ENCODE measurements at places on chromosomes 4 and X.

- DNase-seq, result no peak
Measured at GRCh38 chr4:40253906-40254305, 57.1 kb downstream of the RHOH start.

DNA sequence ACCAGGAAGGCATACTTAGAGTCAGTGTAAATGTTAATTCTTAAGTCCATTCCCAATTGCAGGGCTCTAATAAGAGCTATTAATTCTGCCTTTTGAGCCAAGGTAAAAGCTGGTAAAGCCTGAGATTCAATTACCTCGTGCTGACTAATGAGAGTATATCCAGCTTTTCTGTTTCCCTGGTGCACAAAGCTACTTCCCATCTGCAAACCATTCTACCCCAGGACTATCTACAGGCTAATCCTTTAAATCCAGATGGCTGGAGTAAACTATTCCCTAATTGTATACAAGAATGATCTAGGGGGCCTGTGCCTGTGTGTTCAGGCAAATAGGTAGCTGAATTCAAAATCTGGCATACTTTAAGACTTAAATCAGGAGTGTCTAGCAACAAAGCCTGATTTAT is 365.0 kb downstream of the GPM6A start:
- no peak for DNase-seq

DNA sequence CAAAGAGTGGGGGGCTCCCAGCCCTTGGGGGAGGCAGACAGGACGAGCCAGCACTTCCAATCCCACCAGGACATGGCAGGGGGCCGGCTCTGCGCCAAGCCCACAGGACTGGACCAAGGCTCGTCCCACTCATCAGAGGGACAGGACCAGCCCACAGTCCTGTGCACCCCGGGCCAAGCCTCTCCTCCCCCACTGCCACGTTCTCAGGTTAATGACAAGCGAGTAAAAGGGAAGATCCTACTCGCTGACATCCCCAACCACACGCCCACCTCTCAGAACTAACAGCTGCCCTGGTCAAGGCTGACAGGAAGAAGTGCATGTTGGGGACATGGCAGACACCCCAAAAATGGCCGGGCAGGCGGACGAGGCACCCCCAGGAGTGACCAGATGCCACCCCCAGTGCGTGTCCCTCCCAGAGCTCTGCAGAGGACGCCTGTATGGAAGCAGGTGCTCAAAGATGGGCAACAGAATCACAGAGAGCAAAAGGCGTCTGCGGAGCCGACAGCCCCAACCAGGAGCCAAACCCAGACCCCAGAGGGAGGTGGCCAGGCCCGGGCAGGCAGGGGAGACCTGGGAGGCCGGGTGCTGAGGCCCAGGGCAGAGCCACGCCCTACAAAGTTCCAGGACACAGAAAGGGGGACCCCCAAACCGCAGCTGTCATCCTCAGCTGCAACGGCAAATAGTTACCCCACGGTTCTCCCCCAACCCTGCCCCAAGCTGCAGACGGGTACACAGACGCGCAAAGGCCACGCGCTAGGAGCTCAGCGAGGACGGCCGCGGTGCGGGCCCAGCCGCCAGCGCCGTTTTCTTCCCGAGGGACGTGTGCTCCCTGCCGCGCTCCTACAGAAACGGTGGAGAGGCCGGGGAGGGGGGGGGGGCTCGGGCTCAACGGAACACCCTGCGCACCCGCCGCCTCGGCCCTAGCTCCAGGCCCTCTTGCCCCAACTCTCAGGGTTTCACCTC is 1.7 kb downstream of the CTBP1 start:
- DNase-seq, result no peak

DNA sequence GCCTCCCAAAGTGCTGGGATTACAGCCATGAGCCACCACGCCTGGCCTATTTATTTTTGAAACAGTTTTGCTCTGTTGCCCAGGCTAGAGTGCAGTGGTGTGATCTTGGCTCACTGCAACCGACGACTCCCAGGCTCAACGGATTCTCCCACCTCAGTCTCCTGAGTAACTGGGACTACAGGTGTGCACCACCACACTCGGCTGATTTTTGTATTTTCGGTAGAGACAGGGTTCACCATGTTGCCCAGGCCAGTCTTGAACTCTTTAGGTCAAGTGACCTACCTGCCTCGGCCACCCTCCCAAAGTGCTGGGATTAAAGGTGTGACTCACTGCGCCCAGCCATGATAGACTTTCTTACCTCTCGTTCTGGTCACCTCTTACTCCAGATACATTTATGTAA is 124.0 kb downstream of the UBE2K start:
- no peak for DNase-seq

- DNase-seq, result no peak
Measured at GRCh38 chr4:180423712-180424057, 1819.5 kb upstream of the TENM3 start.

DNA sequence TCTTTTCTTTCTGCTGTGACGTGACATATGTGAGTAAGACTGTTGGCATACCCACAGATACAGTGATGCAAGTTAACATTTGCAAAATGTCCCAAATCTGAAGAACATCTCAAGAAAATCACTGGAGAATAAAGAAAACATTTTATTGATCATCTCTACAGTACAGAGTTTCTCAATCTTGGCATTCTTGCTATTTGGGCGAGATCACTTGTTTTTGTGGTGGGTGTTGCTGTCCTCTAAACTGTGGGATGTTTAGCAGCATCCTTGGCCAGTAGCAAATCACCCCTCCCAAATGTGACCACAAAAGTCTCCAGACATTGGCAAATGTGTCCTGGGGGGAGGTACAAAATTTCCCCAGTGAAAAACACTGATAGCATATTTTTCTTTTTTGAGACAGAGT is 28.8 kb downstream of the AMELX start:
- no peak for DNase-seq

- DNase-seq, result no peak
Measured at GRCh38 chr4:67446811-67447210, 98.5 kb downstream of the CENPC start.

- no peak for DNase-seq
Measured at GRCh38 chr4:119728185-119728584, 99.6 kb upstream of the PDE5A start.

DNA sequence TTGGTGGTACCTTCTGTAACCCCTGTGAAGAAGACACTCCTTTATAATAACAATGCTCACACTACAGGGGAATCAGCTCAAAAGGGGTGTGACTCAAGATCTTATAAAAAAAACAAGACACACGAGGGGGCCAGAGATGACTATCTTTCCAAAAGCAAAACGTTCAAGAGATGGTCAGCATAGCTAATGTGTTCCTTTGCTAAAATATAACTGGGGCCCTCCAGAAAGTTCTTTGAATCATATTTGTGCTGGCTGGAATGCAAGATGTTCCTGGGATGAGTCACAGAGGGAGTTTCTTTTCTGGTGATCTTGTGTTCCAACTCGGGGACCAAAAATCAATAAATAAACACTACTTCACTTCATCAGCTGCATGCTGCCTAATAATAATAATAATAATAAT is 46.5 kb downstream of the RAI2 start:
- DNase-seq, result no peak

- no peak for DNase-seq
Measured at GRCh38 chr4:105061731-105062130, 84.9 kb upstream of the TET2 start.

GRCh38 chr4:76736414-76736813 is 161.5 kb downstream of the SOWAHB start:
- DNase-seq, result no peak

- DNase-seq, result no peak
Measured at GRCh38 chr4:163548481-163549243, 54.2 kb downstream of the TMA16 start.

- DNase-seq, result no peak
Measured at GRCh38 chr4:3043282-3044020, 30.9 kb downstream of the HTT-AS start.
